ENCODE measurements at places on chromosomes 11 and 22.
A peak's percentile ranks its signal among the peaks of the same experiment; 100 is the strongest.

DNA sequence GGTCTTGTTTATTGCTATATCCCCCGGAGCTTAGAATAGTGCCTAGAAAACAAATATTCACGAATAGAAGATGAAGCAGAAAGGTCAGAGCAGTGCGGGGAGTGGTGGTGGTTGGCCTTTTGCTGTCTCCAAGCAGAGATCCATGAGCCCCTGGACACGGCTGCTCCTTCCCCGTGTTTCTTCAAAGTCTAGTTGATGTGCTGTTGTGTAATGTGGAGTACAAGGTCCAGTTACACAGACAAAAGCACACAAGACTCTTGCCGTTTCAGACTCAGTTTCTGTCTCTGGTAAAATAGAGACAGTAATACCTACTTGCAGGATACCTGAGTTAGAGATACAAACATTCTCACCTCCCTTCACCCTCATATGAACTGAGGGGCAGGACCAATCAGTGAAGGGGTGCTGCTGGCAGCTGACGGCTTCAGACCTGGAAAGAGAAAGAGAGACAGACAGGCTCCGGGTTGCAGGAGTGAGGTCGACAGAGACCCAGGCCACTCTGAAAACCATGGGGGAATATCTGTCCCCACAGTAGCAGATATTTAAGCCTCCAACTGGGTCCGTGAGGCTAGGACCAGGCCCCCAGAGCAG, 56.2 kb downstream of the RASSF10 start:
- no peak for DNase-seq

- peak; percentile 59 for DNase-seq
Observed at GRCh38 chr11:112588252-112588694, 327.6 kb upstream of the PLET1 start.

DNA sequence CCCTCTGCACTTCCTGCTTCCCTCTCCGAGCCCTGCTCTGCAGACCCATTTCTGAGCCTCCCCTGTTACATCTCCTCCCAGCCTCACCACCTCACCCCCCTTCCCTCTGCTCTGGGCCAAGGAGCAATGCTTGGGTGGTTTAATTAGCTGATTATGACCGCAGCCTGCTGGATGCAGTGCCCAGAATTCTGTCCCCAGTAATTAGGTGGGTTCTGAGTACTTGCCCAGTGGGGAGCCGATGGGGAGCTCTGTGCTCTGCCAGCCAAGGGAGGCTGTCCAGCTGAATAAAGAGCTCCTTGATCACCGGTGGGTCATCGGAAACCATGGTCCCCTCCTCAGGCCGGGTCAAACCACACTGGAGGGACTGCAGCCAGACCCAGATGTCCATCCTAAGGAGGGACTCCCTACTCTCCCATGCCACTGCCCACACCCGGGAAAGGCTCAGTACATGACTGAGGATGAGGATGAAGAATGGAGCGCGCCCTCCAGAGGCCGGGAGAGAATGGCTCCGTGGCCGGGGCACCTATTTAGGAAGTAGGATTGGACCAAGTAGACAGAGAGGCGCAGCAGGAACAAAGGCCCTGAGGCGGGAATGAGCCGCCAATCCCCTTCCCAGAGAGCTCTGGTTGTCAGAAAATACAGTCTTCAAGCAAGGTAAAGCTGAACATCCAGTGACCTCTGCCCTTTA, 9.1 kb downstream of the ARRB1 start:
- no peak for DNase-seq

DNA sequence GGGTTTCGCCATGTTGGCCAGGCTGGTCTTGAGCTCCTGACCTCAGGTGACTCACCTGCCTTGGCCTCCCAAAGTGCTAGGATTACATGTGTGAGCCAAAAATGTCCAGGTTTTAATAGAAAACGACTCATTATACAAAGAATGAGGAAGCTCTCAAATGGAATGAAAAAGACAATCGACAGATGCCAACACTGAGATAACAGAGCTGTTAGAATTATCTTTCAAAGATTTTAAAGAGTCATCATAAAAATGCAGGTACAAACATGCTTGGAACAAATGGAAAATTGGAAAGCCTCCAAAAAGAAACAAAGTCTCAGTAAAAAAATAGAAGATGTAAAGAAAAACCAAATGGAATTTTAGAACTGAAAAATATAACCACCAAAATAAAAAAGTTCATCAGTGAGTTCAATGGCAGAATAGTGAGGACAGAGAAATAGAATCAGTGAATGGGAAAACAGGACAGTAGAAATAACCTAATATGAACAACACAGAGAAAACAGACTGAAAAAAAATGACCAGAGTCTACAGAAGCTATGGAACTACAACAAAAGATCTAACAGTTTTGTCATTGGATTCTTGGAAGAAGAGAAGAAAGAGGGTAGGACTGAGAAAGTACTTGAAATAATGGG, 10.9 kb downstream of the GAB2 start:
- no peak for DNase-seq

GRCh38 chr22:30861688-30862552, 106.7 kb downstream of the MORC2 start:
- no peak for DNase-seq

GRCh38 chr22:44710474-44711240, 8.7 kb downstream of the PRR5 start:
- no peak for DNase-seq

DNA sequence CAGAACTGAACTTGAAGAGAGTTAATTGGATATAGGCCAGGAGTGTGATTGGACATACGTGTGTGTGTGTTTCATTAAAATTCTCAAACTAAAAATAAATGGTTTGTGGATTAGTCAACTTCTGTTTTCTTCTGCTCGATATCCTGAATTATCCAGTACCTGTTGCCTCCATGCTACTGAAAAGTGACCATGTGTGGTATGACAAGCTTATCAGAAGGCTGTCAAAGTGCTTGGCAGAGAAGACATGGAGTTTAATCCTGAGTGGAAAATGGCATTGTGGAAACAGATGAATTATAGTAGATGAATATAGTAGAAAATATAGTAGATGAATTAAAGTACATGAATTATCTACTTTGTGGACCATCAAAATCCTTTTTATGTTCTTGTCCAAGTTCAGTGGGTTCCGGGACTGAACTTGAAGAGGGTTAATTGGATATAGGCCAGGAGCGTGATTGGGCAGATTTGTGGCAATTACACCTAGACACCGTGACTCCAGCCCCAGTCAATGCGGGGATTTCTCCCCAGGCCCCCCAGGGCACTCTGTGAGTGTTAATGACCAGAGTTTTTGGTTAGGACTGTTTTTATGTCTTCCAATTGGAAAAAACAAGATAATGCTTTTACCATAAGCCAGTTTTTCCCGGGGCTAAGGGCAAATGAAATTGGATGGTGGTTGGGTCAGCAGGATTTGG, 30.1 kb downstream of the GRAMD1B start:
- no peak for DNase-seq

DNA sequence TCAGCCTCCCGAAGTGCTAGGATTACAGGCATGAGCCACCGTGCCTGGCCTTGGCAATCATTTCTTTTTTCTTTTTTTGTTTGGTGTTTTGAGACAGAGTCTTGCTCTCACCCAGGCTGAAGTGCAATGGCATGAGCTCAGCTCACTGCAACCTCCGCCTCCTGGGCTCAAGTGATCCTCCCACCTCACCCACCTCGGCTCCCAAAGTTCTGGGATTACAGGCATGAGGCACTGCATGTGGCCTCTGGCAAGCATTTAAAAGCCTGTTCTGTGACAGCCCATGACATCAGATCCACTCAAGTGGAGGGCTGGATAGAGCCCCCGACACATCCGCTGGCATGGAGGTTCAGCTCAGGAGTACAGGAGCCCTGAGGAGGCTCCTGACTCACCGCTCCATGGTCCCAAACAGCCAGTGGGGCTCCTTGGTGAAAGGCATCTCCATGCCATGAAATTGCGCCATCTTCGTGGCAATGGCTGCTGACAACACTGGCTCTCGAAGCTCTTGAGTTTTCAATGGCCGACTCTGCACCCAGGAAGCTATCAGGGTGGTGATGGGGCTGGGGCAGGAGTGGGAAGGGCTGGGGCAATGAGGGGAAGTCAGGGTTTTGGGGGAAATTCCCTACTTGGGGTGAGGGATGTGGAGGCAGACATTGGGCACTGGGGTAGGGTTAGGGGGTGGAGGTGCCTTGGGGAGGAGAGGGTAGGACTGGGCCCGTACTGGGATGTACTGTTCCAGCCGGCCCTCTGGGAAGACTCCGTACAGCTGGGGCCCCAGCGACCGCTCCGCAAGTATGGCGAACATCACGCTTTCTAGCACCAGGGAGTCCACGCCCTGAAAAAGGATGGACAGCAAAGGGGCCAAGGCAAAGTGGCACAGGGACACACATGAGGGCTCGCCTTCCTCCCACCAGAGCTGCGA, 1.4 kb downstream of the CHKB start:
- no peak for DNase-seq

- no peak for DNase-seq
Observed at GRCh38 chr11:109554951-109555350, 133.0 kb downstream of the C11orf87 start.

DNA sequence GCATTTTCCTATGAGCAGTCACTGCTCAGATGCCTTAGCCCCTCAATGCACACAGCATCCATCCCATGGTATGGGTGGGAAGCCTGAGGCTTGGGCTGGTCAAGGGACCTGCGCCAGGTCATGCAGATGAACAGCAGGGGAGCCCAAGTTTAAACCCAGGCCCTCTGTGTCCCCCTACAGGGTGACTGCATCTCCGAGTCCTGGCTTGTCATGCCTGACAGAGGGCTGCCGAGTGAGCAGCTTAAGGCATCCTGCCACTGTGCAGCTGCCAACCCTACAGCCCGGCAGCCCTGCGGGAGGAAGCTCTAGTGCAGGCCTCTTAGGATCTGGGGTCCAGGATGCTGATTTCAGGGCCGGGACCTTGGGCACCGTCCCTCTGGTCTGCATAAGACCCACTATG, 10.0 kb downstream of the IL2RB start:
- no peak for DNase-seq

- no peak for DNase-seq
Observed at GRCh38 chr11:78731027-78731426, 156.4 kb upstream of the NARS2 start.

DNA sequence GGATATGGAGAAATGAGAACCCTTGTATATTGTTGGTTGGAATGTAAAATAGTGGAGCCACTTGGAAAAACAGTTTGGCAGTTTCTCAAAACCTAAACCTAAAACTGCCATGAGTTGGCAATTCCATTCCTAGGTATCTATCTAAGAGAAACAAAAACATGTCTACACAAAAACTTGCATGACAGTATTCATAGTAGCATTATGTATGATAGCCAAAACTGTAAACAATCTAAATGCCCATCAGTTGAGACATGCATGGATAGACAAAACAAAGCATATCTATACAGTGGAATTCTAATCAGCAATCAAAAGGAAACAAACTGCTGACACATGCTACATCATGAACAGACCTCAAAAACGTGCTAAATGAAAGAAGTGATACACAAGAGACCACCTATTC, 34.9 kb downstream of the TRAF6 start:
- DNase-seq, result no peak

Data from T-helper 2 cell (primary cell).